ENCODE measurements at places on chromosomes 2 and 18.

DNA sequence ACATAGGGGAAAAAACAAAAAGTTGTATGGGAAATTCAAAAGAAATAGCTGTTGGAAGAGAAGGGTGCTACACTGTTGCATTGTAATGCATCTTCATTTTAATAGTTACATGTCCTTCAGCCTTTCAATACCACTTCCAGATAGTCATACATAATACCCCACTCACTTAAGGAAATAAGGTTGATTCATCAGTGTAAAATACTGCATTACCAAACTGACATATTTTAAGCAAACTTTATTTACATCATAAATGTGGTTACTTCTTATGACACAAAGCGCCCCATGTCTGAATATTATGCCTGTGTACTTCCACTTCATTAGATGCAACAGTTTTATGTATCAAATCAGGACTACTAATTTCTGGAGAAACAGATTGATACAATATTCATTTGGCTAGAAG lies 4.5 kb downstream of the RBMS1 start:
- no peak for DNase-seq

- no peak for DNase-seq
Measured at GRCh38 chr18:28823506-28824182, 646.7 kb upstream of the CDH2 start.

- no peak for DNase-seq
Measured at GRCh38 chr2:17136231-17136630, 382.0 kb downstream of the RAD51AP2 start.

DNA sequence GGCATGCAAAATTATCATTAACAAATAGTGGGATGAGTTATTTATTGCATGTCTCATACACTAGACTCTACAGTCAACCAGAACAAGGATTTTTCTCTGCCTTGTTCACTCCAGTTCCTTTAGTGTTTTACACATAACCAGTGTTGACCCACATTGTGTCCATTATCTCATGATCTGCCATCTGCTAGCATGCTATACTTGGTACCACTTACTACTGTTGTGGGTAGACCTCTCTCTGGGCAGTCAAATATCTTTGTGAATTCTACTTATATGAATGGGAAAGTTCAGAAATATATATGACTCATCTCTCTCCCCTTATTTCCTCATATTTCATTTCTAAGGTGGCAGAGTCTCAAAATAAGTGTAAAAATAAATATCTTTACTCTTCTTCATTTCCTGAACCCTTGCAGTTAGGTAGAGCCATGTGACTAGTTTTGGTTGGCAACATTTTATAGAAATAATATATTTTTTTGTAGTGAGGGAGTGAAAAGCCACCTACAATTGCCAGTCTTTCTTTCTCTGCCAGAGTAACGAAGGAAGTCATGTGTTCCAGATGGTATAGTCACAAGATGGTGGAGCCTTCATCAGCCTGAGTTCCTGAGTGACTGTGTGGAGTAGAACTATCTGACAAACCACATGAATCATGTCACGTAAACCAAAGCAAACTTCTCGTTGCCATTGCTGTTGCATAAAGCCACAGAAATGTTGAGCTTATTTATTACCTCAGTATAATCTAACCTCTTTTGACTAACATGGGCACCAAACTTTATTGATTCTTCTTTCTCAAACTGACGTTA lies 704.0 kb downstream of the RNF144A start:
- no peak for DNase-seq

DNA sequence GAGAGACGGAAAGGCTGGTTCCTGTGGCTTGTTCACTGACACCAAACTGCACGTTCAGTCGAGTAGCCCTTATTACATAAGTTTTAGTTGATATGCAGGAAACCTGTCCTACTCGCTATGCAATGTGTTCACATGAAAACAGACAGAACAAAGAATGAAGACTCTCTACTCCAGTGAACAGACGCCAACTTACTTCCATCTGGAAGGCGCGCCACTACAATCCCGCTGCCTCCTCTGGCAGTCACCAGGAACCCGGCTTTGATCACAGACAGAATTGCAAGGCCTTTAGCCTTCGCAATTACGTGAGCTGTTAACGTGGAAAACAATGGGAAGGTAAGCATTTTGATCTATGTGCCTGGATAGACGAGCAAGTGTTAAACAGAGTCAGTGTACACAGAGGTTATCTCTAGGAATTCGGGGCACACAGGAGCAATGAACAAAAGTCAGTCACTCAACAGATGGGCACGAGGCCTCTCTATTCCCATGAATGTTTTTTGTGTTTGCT lies 14.2 kb downstream of the SH3YL1 start:
- DNase-seq: no peak

DNA sequence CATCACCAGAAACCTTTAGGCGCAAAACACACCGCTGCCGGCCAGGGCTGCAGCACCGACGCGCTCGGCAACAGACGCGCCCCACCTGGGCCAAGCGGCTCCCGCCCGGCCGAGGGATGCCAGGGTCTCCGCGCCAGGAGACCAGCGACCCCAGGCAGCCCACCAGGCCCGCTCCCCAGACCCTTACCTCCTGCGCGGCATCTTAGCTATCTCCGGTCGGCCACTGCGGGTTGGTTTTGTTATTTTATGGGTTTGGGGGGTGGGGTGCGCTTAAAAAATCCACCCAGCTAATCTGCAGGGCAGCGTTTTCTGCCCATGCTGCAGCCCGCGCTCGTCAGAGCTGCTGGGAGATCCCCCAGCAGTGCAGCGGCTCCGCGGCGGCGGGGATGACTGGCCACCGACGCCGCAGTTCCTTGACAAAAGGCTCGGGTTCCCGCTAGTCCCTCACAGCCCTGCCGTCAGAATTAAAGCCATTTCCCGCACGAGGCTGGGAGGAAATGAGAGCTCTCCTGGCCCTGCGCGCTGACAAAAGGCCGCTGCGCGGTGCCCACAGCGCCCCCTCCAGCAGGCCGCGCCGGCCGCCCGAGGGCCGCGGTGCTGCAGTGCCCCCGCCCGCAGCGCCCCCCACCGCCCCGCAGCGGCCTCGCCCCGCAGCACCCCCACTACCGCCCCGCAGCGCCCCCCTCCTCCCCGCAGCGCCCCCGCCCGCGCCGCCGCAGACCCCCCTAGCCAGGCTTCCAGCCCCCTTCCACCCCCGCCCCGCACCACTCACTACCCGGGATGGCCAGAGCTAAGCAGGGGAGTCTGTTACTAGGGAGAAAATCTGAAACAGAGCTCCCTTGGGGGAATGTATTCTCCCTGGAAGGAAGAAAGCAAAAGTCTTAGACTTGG lies at the start of gene ADD2:
Gene ADD2, minus strand, starts transcription at position 502 of the 891 bp plus-strand sequence. CDS start 61,792 bp downstream, outside the sequence.
- DNase-seq: peak; percentile 83

DNA sequence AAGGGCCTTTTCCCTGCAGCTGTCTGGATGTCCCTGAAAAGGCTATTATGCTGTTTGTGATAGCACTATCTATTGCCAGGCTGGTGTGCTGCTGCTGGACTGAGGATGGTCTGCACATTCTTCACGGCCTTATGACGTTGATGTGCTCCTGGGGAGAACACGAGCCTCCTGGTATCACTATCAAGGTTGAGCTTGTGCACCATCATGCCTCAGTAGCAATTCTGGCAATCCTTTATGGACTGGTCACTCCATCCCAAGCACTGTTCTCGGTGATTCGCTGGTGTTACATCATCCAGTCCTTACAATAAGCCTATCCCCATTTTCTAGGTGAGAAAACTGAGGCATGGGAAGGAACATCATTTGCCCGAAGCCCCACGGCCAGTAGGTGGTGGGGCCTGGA lies 18.2 kb upstream of the CCBE1 start:
- DNase-seq: no peak
